ENCODE measurements at places on chromosomes 5 and 9. TPM values are rescaled to one million over a fixed set of nuclear protein-coding genes. Genes with fewer than 3 reads are reported as not detected.

Gene APBA1
- total RNA-seq: 3.1 TPM

Gene CDH6
- not detected for total RNA-seq

Gene LURAP1L
- 3.3 TPM for total RNA-seq

Gene MAP1B
- total RNA-seq: 197 TPM

Gene ZNF366
- 0.23 TPM for total RNA-seq

Gene PCDHGA6
- total RNA-seq: 0.98 TPM

Gene ZBED3
- 0.19 TPM for total RNA-seq

Gene ANXA1
- total RNA-seq: 444 TPM

- DNase-seq: no peak
Measured at GRCh38 chr5:174046558-174046957, 1.1 kb downstream of the NSG2 start.

DNA sequence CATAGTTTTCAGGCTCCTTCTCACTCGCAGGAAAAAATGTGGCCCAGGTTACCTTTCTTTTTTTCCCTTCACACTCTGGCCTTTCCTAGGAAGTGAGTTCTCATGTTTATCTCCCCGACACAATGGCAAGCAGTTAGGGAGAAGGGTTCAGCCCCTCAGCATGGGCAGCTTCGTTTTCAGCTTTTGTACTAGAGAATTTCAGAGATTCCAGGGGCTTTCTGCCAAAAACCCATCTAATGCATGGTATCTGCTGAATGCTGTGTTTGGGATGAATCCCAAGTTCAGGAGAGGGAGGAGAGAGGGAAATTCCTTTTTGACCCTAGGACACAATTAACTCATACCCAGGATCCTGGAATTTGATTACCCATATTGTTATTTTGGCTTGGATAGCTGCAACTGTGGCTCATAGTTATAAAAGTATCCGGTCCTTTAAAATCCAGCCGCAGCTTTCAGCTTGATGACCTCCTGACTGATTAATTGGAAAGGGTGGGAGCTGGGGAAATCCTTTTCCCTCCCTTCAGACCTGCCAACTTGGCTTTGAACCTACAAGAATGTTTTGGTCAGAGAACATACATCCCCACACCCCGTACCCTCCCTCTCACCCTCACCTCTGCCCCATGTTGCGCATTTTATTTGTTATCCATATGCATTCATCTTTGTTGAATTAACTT is 78.4 kb downstream of the TMEM252 start:
- no peak for DNase-seq

- no peak for DNase-seq
Measured at GRCh38 chr5:80941496-80941895, 18.7 kb upstream of the RASGRF2 start.

- DNase-seq: peak; percentile 21
Measured at GRCh38 chr5:59709346-59709821, 184.1 kb downstream of the PDE4D start.

- DNase-seq: peak; percentile 99
Measured at GRCh38 chr9:16627967-16628366, 242.5 kb downstream of the BNC2 start.

DNA sequence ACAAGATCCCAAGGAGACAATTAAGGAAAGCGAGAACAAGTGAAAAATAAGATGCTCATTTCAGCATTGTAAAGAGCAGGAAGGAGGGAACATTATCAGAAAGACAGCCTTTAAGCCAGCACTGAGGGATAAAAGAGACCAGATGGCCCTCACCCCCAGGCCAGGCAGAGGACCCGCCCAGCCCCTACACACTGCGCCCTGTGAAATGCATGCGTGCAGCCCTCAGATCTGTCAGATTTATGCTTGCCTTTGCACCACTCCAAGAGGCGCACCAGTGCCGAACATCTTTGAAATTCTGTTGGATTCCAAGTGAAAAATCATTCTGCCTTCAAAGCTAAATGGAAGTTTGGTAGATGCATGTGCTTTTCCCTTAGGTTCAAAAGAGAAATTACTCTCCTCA is 378.0 kb downstream of the MLLT3 start:
- DNase-seq: no peak

DNA sequence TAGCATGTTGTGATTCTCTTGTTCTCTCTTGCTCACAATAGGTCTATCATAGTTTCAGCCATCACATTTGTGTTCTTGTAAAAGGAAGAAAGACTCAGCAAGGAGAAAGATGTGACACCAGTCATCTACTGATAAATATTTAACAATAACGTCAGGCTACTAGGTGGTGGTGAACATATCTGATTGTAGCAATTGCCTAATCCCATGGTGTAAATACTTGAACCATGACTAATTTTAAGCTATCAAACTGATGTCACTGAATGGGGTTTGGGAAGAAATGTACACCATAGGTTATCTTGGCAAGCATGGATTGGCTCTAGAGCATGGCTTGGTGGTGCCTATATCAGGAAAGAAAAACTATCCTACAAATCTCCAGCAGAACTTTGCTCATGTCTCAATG is 16.6 kb downstream of the DMRTA1 start:
- no peak for DNase-seq

GRCh38 chr9:128109050-128109709 is 18.3 kb downstream of the PTGES2 start:
- DNase-seq: no peak

DNA sequence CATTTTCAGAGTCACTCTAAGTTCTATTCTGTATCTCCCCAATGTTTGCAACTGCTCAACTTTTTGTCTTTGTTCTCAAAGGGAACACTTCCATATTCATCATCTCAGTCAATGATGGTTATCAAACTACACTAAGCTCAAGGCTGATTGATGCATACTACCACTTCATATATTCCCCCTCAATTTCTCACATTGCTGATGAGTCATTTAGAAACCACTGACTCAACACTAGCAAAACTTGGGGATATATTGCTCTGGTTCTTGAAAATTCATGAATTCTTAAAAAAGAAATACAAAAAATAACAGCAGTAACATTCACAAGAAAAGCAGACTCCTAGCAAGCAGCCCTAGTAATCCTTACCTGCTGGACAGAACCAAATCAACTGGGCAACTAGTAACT is 52.2 kb downstream of the ABHD17B start:
- DNase-seq: peak; percentile 28

- no peak for DNase-seq
Measured at GRCh38 chr5:149156435-149157083, 15.3 kb downstream of the ABLIM3 start.

DNA sequence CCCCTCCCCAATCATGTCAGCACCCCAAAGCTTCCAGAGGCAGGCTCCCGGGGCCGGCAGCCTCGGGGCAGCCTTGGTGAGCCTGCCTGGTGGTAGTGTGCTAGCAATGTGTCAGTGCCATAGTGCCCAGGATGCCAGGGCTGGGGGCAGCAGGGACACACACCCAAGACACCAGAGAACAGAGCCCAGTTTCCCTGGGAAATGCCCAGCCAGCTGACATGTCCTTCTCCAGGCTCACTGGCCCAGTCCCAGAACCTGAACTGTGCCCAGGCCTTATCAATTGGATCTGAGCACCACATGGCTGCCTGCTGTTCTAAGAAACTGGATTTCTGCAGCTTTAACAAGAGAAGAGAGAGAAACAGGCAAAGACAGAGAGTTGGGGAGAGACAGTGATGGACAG is 74.9 kb upstream of the LRRTM2 start:
- no peak for DNase-seq

- DNase-seq: no peak
Measured at GRCh38 chr5:58498340-58498942, 7.2 kb downstream of the GAPT start.

All from LHCN-M2 (cell line).